SW480 (cell line): ENCODE measurements at places on chromosomes 2 and 18.

DNA sequence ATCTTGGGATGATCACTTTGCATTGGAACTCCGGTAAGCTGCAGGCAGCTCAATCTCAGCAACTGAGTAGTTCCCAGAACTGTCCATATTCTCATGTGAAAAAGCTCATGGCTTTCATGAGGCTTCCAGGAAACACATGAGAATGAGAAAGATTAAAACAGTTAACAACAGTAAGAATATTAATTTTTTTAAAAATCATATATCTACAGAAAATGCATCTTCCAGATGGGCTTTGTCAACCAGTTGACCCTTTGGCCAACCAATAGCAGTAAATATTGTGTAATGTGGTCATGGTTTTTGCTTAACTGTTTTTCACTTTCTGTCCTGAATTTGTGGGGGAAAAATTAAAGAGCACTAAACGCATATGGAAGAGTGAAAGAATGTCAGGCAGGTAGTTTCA lies 131.2 kb upstream of the CCDC195 start:
- no peak for DNase-seq

DNA sequence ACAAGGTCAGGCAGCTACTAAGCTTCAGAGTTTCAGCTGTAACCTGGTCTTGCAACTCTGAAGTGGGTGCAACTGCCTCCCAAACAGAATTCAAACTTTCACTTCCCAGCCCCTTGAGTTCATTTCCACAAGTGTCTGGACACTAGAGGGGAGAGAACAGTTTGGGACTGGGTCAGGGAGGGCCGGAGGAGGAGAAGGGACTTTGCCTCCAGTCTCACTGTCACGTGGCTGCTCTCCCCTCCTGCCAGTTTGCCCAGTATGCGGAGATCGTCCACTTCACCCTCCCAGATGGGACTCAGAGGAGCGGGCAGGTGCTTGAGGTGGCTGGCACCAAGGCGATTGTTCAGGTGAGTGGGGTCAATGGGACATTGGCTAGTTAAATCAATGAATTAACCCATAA lies 20.6 kb upstream of the ANKRD53 start:
- DNase-seq, result no peak

DNA sequence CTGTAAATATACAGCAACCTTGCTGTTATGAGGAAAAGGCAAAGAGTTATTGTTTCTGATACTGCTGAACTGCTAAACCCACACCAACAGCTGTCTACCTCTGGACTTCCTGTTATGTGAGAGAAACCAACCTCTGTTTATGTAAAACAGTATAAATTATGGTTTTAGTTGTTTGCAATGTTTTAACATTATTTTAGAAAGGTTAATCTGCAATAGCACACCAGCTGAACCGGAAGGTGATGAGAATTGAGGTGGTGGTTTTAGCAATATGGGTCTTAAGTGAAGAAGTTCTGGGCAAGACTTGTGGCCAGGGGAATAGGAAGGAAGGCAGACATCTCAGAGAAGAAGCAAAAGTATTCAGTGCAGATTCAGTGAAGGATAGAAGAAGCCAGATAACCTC lies 237.8 kb downstream of the PLCL1 start:
- no peak for DNase-seq

DNA sequence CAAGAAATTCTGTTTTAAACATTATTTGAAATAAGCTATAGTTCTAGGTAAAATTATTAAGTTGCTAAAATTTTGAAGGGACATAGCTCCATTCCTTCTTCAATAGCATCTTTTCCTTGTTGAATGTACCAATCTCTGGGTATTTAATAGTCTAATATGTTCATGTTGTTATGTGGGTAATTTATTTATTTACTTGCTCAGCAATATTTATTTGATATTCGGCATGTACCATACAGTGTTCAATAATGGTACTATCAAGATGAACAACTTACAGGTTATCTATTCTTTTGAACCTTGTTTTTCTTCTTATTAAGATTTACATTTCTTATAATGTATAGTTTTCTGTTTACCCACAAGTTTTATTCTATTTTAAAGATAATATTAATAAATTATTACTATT lies 1616.8 kb upstream of the PIK3C3 start:
- DNase-seq, result no peak

DNA sequence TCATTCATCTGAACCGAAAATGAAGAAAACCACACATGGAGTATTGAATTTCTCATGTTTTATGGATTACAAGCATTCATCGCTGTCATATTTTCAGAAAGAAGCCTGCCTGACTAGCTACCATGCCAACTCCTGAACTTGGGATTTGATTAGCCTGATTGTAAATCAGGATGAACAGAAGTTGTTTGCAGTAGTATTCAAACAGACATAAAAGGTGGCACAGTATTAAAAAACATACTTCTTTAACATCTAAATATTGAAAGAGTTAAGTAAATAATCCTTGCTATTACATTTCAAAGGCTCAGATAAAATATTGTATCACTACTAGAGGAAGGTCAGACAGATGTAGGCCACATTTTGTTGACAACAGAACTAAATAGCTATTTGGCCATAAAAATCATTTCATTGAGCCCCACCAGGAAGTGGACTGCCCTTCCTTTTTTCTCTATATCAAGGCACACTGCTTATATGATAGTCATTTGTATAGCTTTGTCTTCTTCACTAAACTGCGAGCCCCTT lies 21.6 kb downstream of the SLC38A11 start:
- DNase-seq, result no peak

DNA sequence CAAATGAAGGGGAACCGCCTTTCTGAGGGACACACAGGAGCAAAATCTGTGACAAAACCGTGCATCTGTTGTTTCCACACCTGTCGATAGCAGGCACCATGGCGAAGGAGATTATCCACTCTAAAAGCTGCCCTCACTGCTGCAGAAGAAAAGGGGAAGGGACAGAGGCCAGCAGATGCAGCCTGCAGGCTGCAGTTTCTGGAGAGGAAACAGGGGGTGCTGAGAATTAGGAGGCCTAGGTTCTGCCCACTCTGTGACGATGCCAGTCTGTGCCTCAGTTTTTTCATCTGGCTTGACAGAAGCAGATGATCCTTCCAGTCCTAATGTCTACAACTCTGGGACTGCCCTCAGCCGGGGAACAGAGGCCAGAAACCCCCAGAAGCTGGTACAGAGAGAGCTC lies 17.7 kb downstream of the PAX8 start:
- no peak for DNase-seq

DNA sequence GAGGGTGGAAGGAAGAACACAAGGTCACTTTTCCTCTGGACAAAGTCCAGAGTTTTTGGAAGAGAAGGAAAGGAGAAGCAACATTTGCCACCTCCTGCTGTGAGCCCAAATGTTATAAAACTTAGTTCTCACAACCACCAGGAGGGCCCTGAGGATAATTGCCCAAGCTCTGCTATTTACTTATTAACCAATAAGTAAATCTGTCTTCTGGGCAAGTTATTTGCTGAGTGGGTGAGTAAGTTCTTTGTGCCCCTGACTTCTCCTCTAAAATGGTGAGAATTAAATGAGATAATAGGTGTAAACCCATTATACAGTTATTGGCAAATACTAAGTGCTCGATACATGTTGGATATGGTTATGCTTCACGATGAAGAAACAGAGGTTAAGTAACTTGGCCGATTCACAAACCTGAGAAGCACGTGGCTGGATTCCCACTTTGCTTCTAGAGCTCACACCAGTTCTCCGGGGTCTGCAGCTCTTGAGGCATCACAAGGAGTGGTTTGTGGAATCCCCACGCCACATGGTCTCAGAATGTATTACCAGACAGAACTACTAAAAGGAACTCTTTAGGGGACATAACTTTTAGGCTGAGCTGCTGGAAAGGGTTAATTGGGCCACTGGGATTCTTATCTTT lies 164.1 kb downstream of the MYCN start:
- no peak for DNase-seq

DNA sequence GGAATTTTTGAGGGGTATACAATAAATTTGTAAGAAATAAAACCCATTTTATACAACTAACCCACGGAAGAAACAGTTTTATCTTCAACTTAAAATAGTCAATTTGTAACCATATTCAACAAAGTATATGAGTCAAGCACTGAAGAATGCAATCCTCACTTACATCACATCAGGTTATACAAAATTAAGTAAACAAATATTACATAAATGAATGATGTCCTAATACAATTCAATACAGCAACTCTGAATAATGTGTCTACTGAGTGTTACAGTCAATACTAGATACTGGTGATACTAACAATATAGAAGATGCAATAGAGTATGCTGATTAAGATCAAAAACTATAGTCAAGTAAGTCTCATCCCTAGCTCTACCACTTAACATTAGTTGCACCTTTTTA lies 58.6 kb downstream of the FANCL start:
- DNase-seq, result no peak
